ENCODE measurements at places on chromosomes 6 and 20. TPM values are rescaled to one million over a fixed set of nuclear protein-coding genes. Genes with fewer than 3 reads are reported as not detected.

DNA sequence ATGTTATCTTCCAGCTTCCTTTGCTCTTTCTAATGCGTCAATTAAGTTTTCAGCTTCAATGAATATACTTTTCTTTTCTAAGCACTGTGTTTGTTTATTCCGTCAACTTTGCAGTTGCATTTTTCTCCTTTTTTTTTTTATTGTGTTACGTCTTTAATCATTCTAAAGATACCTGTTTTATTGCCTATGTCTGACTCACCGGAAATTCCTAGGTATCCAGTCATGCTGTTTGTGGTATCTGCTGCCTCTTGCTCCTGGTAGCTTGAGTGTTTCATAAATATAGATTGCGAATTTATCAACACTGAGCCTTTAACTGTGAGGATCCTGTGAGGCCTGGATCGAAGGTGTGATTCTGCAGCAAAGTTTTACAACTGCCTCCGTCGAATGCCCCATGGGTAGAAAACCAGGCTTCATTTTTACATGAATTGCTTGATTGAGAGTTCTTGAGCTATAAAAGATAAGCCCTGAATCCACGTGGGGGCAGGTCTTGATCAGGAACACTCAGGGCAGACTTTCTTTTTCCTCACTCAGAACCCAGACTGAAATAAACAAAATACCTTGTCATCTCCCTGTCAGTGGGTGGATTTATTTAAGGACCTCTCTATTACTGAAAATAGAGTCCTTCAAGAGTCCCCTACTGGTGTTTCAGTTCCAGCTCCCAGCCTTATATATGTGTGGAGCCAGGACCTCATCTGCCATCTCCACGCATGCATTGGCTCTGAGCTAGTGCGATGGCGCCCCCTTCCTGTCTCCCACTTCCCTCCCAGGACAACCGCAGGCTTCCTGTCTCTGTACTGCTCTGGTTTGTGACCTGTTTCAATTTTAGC lies 60.1 kb upstream of the LRRC1 start:
- peak; percentile 67 for DNase-seq

DNA sequence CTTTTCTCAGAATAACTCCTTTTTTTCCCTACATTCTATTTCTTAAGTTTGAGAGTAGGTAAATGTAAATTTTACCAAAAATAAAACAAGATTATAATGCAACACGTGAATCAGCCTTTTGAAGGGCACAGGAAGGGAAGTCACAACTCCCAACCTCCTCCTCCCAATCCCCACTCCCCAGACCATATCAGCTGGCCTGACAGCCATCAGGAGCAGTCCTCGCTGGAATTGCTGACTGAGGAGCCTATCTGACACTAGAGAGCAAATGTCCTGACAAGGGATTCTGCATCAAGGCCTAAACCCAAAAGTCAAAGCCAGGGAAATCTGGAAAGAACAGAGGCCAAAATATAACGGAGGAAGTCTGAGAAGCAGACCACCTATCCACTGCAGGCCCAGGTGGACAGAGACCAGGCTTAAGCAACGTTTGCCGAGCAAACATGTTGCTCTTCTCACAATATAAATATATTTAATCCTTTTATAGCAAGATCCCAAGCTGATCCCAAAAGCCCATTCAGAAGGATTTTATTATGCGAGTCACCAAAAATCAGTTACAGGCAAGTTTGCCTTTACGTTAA lies 2.5 kb downstream of the RRAGD start:
- no peak for DNase-seq

GRCh38 chr6:25359891-25360290 lies 80.7 kb downstream of the CARMIL1 start:
- DNase-seq, result no peak

DNA sequence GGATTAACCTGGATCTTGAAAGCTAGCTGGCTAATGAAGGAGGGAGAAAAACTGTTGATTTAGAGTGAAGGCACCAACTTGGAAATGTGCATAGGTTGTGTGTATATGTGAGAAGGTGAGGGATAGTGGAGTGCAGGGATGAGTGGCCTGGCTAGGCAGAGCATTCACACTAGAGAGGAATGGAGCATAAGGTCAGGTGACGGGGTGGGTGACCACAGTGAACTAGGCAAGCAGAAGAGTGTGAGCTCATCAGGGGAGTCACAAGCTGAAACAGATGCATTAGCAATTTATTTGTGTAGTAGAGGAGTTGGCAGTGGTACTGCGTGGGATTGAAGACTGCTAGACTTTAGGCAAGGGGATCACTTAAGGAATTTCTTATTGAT lies 10.5 kb downstream of the ANKRD66 start:
- DNase-seq, result no peak

- DNase-seq, result no peak
These were observed 79.4 kb upstream of the SLC4A11 start for GRCh38 chr20:3318226-3318884.

DNA sequence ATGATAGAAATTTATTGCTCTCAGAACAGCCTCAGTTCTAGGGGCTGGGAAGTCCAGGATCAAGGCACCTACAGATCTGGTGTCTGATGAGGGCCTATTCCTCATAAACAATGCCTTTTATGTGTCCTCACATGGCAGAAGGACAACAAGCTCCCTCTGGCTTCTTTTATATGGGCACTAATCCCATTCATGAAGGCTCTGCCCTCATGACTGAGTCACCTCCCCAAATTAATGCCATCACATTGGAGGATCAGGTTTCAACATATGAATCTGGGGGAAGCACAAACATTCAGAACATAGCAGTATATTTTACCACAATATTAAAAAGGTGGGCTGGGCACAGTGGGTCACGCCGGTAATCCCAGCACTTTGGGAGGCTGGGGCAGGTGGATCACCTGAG lies 58.5 kb upstream of the CCN6 start:
- DNase-seq, result no peak

- peak; percentile 30 for DNase-seq
These were observed 8.6 kb upstream of the GABBR1 start for GRCh38 chr6:29641430-29642148.

DNA sequence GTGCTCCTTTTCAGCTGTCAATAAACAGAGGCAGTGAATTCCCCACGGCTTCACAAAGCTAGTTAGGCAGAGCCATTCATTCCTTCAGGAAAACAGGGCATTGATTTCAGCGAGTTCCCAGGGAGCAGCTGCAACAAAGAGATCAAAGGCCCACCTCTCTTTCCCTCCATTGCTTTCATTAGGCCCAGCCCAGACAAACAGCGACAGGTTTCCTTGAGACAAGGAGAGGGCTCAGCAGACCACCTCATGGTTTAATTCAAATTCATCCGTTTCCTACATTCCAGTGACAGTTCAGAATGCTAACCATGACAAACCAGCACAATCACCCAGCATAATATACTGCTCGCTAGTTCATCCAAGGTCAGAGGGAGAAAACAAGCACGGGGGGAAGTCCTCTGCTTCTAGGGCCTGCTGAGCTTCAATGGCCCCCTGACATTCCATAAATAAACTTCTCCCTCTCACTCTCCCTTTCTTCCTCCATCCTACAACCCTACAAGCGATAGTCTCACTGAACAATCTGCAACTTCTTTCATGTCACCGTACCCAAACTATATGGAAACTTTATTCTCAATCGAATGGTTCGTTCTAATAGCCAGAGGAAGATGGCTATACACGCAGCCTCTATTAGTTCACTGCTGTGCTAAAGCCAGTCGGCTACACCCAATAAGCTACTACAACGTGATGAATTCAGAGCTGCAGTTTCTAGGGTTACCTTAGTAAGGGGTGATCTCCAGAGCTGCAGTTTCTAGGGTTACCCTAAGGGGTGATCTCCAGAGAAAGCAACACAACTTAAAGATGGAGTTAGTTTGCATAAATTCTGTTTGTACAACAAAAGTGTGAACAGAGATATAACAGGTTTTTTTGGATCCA lies 34.7 kb downstream of the PLAGL1 start:
- DNase-seq, result no peak

Gene UBD
- total RNA-seq, result not detected

Gene PNPLA1
- not detected for total RNA-seq

Gene SSTR4
- not detected for total RNA-seq

Gene PRR18
- total RNA-seq, result not detected

Gene TMEM63B
- 15.5 TPM for total RNA-seq

Gene COL20A1
- total RNA-seq, result not detected

Data from activated CD8-positive, alpha-beta T cell treated with anti-CD3 and anti-CD28 coated beads, Interleukin-2, amount 10 ng/mL, durations not matched to agents 7 days and 5 days (primary cell).